ENCODE measurements at places on chromosomes 7 and 10. TPM values are rescaled to one million over a fixed set of nuclear protein-coding genes. Genes with fewer than 3 reads are reported as not detected.

GATA3 gene
- total RNA-seq, result 0.08 TPM

SEC61G gene
- total RNA-seq, result 290 TPM

NPS gene
- total RNA-seq, result not detected

PRF1 gene
- not detected for total RNA-seq

ATG9B gene
- not detected for total RNA-seq

ZNRF2 gene
- total RNA-seq, result 2.8 TPM

CRTAC1 gene
- 0.12 TPM for total RNA-seq

GIMAP6 gene
- total RNA-seq, result not detected

MYH16 gene
- total RNA-seq, result 0.08 TPM

SRGN gene
- total RNA-seq, result 41.5 TPM

SPDYE2B gene
- 0.12 TPM for total RNA-seq

WDR91 gene
- total RNA-seq, result 6.6 TPM

CXCL12 gene
- total RNA-seq, result 235 TPM

LIPJ gene
- total RNA-seq, result not detected

TWIST1 gene
- 31.1 TPM for total RNA-seq

CTAGE8 gene
- total RNA-seq, result not detected

NODAL gene
- not detected for total RNA-seq

CHPF2 gene
- 40.2 TPM for total RNA-seq

ENO4 gene
- 0.35 TPM for total RNA-seq

ZNF467 gene
- 1.7 TPM for total RNA-seq

TES gene
- 81.0 TPM for total RNA-seq

CCAR1 gene
- total RNA-seq, result 12.5 TPM

MRLN gene
- not detected for total RNA-seq

OGDHL gene
- total RNA-seq, result 0.12 TPM

PLAC9 gene
- 24.6 TPM for total RNA-seq

ADRB1 gene
- total RNA-seq, result not detected

GPR26 gene
- total RNA-seq, result not detected

SLC39A12 gene
- total RNA-seq, result not detected

UTF1 gene
- total RNA-seq, result not detected

HYAL4 gene
- not detected for total RNA-seq

ZNF716 gene
- total RNA-seq, result not detected

CDC14C gene
- total RNA-seq, result not detected

TMEM273 gene
- not detected for total RNA-seq

TMEM196 gene
- total RNA-seq, result not detected

ATOH7 gene
- total RNA-seq, result not detected

PPP1R3C gene
- 36.7 TPM for total RNA-seq

ABCB1 gene
- total RNA-seq, result 0.75 TPM

PROSER2 gene
- total RNA-seq, result 2.3 TPM

UNCX gene
- not detected for total RNA-seq

AKR1D1 gene
- not detected for total RNA-seq

GRID2IP gene
- not detected for total RNA-seq

PNLIPRP2 gene
- total RNA-seq, result not detected

LRIT1 gene
- not detected for total RNA-seq

SDK1 gene
- total RNA-seq, result under 0.01 TPM

PRSS37 gene
- total RNA-seq, result not detected

SPDYE11 gene
- total RNA-seq, result not detected

IL6 gene
- total RNA-seq, result 32.2 TPM
